Left lung (tissue), 14 donors: ENCODE measurements at places on chromosomes 3 and 15. TPM values are rescaled to one million over a fixed set of nuclear protein-coding genes. Genes with fewer than 3 reads are reported as not detected.

The SLC12A1 gene
- total RNA-seq: not detected

DNA sequence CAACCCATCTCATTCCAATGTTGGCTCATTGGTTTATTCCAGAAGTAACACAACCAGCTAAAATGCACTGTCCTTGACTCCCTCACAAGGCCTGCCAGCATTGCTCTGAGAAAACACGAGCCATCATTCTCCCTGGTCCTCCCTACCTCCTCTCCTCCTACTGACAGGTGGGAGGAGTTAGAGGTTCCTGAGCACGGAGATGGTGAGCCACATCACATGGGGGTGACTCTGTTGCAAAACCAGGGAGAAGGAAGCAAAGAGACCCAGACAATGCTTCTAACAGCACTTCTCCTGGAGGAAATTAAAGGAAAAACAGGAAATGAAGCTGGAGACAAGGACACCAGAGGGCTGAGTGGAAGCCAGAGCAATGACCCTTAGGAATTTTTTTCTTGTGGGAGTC lies 667.4 kb downstream of the NTRK3 start:
- H3K27me3 ChIP-seq: no peaks in the 10 kb centered on the region
- no peak for DNase-seq
- no peak overlapping the region for H3K27ac ChIP-seq
- H3K36me3 ChIP-seq: no peaks in the 10 kb centered on the region
- H3K4me1 ChIP-seq: no peaks in the 10 kb centered on the region

The CPA3 gene
- 14.3 TPM for total RNA-seq

GRCh38 chr3:132911741-132912415 lies 126.3 kb upstream of the TMEM108 start:
- H3K27ac ChIP-seq: no peak overlapping the region
- no peaks in the 10 kb centered on the region for H3K27me3 ChIP-seq
- DNase-seq: no peak

The ATP13A3 gene
- 121 TPM for total RNA-seq

GRCh38 chr3:127762077-127762786 lies 60.1 kb downstream of the MGLL start:
- H3K27me3 ChIP-seq: no peaks in the 10 kb centered on the region
- peaks cover 57% of the 10 kb centered on the region for H3K4me1 ChIP-seq
- peak; percentile 59 for DNase-seq
- H3K27ac ChIP-seq: peak overlapping the region; percentile 84

- no peak for DNase-seq
- H3K27me3 ChIP-seq: no peaks in the 10 kb centered on the region
- H3K4me1 ChIP-seq: no peaks in the 10 kb centered on the region
Measured at GRCh38 chr3:169891886-169892285, 19.5 kb upstream of the SAMD7 start.

The TRAT1 gene
- 0.55 TPM for total RNA-seq

GRCh38 chr15:87667643-87668042 lies 588.9 kb downstream of the NTRK3 start:
- H3K27me3 ChIP-seq: no peaks in the 10 kb centered on the region
- no peak overlapping the region for H3K4me3 ChIP-seq
- no peak overlapping the region for H3K27ac ChIP-seq
- no peak for DNase-seq

DNA sequence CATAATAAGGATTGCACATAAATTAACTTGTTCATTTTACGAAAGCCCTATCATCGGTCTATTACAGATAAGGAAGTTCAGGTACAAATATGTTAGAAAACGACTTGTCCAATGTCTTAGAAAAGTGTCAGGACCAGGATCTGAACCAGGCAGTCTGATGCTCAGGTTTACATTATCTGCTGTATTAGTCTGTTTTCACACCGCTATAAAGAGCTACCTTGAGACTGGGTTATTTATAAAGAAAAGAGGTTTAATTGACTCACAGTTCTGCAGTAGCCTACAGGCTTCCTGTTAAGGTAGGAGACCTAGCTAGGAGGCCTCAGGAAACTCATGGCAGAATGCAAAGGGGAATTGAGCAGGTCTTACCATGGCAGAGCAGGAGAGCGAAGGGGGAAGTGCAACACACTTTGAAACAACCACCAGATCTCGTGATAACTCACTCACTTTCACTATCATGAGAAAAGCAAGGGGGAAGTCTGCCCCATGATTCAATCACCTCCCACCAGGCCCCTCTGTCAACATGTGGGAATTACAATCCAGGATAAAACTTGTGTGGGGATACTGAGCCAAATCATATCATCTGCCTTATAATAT lies 45.8 kb upstream of the GOLIM4 start:
- no peak overlapping the region for H3K4me3 ChIP-seq
- H3K4me1 ChIP-seq: no peaks in the 10 kb centered on the region
- H3K36me3 ChIP-seq: no peaks in the 10 kb centered on the region
- DNase-seq: no peak

The CYP1A2 gene
- 0.15 TPM for total RNA-seq

The ANKRD34C gene
- total RNA-seq: not detected

GRCh38 chr3:71962561-71963240 lies 177.8 kb upstream of the PROK2 start:
- no peaks in the 10 kb centered on the region for H3K4me1 ChIP-seq
- no peaks in the 10 kb centered on the region for H3K36me3 ChIP-seq
- no peak overlapping the region for H3K4me3 ChIP-seq
- no peaks in the 10 kb centered on the region for H3K27me3 ChIP-seq

DNA sequence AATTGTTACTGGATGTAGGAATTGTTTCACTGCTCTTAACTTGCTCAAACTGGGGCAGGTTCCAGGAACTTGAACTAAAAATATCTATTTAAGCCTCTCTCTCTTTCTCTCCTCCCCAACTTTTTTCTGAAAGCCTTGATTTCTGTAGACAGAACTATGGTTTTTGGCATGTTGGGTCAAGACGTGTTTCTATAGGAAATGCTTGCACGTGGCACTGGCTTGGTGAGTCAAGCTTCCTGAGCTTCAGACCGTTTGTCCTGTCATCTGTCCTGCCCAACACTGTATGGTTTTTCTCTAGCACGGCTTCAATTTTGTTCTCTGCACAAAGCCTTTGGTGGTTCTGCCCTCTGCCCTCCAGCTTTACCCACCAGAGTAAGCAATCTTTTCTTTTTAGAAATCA lies 13.5 kb downstream of the EAF1 start:
- no peak for DNase-seq
- no peaks in the 10 kb centered on the region for H3K36me3 ChIP-seq
- no peaks in the 10 kb centered on the region for H3K27me3 ChIP-seq
- H3K27ac ChIP-seq: no peak overlapping the region
- H3K4me3 ChIP-seq: no peak overlapping the region

DNA sequence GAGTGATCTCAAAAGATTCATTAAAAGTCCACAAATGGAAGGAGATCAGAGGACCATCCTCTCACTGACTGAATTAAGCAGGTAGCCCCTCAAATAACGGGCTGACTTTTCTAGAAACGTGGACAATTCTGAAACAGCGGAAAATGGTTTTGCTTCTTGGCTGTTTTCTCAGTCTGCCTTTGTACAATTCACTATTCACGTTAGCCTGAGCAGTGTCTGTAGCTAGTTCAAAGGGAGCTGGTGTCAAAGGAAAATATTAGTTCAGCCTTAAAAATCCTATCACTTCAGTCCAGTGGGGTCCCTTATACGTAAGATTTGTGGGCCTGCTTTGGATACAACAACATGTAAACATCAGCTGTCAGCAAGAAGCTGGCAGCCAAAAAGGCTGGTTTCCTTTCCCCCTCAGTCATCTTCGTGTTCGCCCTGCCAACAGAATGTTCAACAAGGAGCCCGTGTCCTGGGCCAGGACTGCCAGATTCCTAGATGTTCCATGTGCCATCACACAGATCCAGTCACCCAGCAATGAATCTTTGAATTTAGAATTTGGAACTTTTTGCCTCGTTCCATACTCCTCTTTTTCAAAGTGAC lies 19.3 kb downstream of the LMCD1 start:
- H3K4me3 ChIP-seq: no peak overlapping the region
- H3K27me3 ChIP-seq: no peaks in the 10 kb centered on the region
- no peaks in the 10 kb centered on the region for H3K36me3 ChIP-seq
- DNase-seq: no peak
- peak overlapping the region; percentile 36 for H3K27ac ChIP-seq
- peaks cover 13% of the 10 kb centered on the region for H3K4me1 ChIP-seq

DNA sequence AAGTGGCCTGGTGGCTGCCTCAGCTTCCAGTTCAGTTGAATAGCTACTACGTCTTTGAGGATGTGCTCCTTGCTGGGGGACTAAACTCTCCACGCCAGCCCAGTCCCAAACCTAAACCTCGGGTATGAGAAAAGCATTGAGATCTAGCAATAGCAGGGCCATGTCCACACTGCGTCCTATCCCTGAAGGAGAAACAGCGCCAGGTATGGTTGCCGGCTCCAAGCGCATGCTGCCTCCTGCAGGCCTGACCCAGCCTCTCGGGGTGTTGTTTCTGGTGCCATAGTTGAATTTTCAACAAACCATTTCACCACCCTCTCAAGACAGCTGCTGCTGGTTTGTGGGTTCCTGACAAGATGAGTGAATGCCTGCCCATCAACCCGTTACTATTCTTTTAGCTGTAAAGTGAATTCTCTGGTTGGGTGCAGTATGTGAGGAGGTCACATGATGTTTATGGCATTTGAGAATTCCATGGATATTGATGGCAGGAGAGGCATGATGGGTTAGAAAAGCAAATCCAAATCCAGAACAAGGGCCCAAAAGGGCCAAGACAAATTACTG lies 13.0 kb upstream of the SLC28A1 start:
- H3K27me3 ChIP-seq: no peaks in the 10 kb centered on the region
- H3K27ac ChIP-seq: no peak overlapping the region
- no peaks in the 10 kb centered on the region for H3K4me1 ChIP-seq
- peaks cover 7% of the 10 kb centered on the region for H3K36me3 ChIP-seq
- H3K4me3 ChIP-seq: no peak overlapping the region

The GREM1 gene
- 2.2 TPM for total RNA-seq

The ALDH1A2 gene
- 26.6 TPM for total RNA-seq

- H3K27me3 ChIP-seq: no peaks in the 10 kb centered on the region
- H3K27ac ChIP-seq: no peak overlapping the region
- no peak for DNase-seq
- no peaks in the 10 kb centered on the region for H3K4me1 ChIP-seq
Measured at GRCh38 chr3:118436697-118437262, 597.9 kb downstream of the IGSF11 start.

- peak overlapping the region; percentile 51 for H3K27ac ChIP-seq
- H3K36me3 ChIP-seq: no peaks in the 10 kb centered on the region
- H3K27me3 ChIP-seq: no peaks in the 10 kb centered on the region
- no peak overlapping the region for H3K4me3 ChIP-seq
- H3K4me1 ChIP-seq: peaks cover 5% of the 10 kb centered on the region
Measured at GRCh38 chr3:114659109-114660061, 365.6 kb downstream of the TIGIT start.

The LYSMD4 gene
- 7.9 TPM for total RNA-seq

The DHFR2 gene
- 6.6 TPM for total RNA-seq

The FRMD4B gene
- total RNA-seq: 70.6 TPM

The ZNF385D gene
- total RNA-seq: 3.0 TPM

- H3K27me3 ChIP-seq: no peaks in the 10 kb centered on the region
- H3K4me3 ChIP-seq: no peak overlapping the region
- DNase-seq: no peak
- H3K4me1 ChIP-seq: no peaks in the 10 kb centered on the region
Measured at GRCh38 chr3:186219211-186219638, 110.3 kb upstream of the ETV5 start.

- H3K4me3 ChIP-seq: no peak overlapping the region
- no peaks in the 10 kb centered on the region for H3K27me3 ChIP-seq
- H3K4me1 ChIP-seq: peaks cover 6% of the 10 kb centered on the region
- DNase-seq: no peak
- H3K27ac ChIP-seq: no peak overlapping the region
Measured at GRCh38 chr15:73965758-73966113, 26.4 kb downstream of the STOML1 start.

- no peak for DNase-seq
- H3K36me3 ChIP-seq: no peaks in the 10 kb centered on the region
- H3K4me1 ChIP-seq: peaks cover 46% of the 10 kb centered on the region
Measured at GRCh38 chr3:15805756-15806266, 8.0 kb upstream of the ANKRD28 start.

- no peak overlapping the region for H3K27ac ChIP-seq
Measured at GRCh38 chr3:141343865-141344271, 24.4 kb upstream of the ZBTB38 start.

GRCh38 chr15:91319371-91320059 lies 219.5 kb downstream of the SV2B start:
- H3K36me3 ChIP-seq: no peaks in the 10 kb centered on the region
- no peak overlapping the region for H3K4me3 ChIP-seq
- H3K27ac ChIP-seq: no peak overlapping the region
- H3K4me1 ChIP-seq: no peaks in the 10 kb centered on the region
- no peaks in the 10 kb centered on the region for H3K27me3 ChIP-seq
- no peak for DNase-seq

- no peaks in the 10 kb centered on the region for H3K36me3 ChIP-seq
- no peaks in the 10 kb centered on the region for H3K27me3 ChIP-seq
- DNase-seq: no peak
- H3K4me1 ChIP-seq: no peaks in the 10 kb centered on the region
Measured at GRCh38 chr15:68332266-68332665, 54.7 kb downstream of the FEM1B start.
